ENCODE measurements at places on chromosomes 6 and 20. TPM values are rescaled to one million over a fixed set of nuclear protein-coding genes. Genes with fewer than 3 reads are reported as not detected.

GRCh38 chr6:158660333-158660754, 10.5 kb downstream of the SYTL3 start:
- DNase-seq, result peak; percentile 50
- 0 out of 2 replicates have a peak, but pooled peaks cover 3% of the 10 kb centered on the region for H3K4me1 ChIP-seq
- H3K4me3 ChIP-seq, result no peak overlapping the region
- no peak overlapping the region for H3K27ac ChIP-seq

DNA sequence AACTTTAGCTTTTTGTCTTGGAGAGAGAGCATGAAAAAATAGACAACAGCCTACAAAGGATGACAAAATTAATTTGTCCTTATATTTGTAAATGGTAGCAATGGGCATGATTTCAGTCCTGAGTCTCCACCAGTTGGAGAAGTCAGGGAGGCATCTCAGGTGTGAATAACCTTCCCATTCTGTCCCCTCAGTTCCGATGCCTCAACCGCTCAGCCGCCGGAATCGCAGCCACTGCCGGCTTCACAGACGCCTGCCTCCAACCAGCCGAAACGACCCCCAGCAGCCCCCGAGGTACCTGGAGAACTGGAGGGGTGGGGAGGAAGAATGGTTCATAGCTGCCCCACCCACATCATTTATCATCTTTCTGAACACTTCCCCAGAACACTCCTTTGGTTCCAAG, 3.6 kb downstream of the PRRC2A start:
- H3K27me3 ChIP-seq, result no peaks in the 10 kb centered on the region
- DNase-seq, result no peak
- peaks cover 25% of the 10 kb centered on the region for H3K36me3 ChIP-seq
- H3K4me3 ChIP-seq, result no peak overlapping the region

- H3K4me1 ChIP-seq, result no peaks in the 10 kb centered on the region
- no peak overlapping the region for H3K27ac ChIP-seq
- H3K36me3 ChIP-seq, result no peaks in the 10 kb centered on the region
- no peak overlapping the region for H3K4me3 ChIP-seq
- no peaks in the 10 kb centered on the region for H3K27me3 ChIP-seq
Measured at GRCh38 chr20:7499201-7499600, 441.1 kb downstream of the HAO1 start.

GRCh38 chr6:14428269-14428668, 310.7 kb downstream of the CD83 start:
- H3K4me1 ChIP-seq, result no peaks in the 10 kb centered on the region
- H3K27ac ChIP-seq, result no peak overlapping the region
- H3K27me3 ChIP-seq, result no peaks in the 10 kb centered on the region
- no peaks in the 10 kb centered on the region for H3K36me3 ChIP-seq

- DNase-seq, result no peak
- no peak overlapping the region for H3K4me3 ChIP-seq
- H3K4me1 ChIP-seq, result peaks cover 24% of the 10 kb centered on the region
- no peaks in the 10 kb centered on the region for H3K36me3 ChIP-seq
- no peaks in the 10 kb centered on the region for H3K27me3 ChIP-seq
- no peak overlapping the region for H3K27ac ChIP-seq
Measured at GRCh38 chr20:11448554-11448953, 469.1 kb upstream of the BTBD3 start.

GRCh38 chr20:18678549-18679419, 90.9 kb downstream of the DTD1 start:
- no peak overlapping the region for H3K27ac ChIP-seq
- no peak for DNase-seq
- H3K36me3 ChIP-seq, result no peaks in the 10 kb centered on the region
- no peaks in the 10 kb centered on the region for H3K27me3 ChIP-seq
- no peaks in the 10 kb centered on the region for H3K4me1 ChIP-seq

DNA sequence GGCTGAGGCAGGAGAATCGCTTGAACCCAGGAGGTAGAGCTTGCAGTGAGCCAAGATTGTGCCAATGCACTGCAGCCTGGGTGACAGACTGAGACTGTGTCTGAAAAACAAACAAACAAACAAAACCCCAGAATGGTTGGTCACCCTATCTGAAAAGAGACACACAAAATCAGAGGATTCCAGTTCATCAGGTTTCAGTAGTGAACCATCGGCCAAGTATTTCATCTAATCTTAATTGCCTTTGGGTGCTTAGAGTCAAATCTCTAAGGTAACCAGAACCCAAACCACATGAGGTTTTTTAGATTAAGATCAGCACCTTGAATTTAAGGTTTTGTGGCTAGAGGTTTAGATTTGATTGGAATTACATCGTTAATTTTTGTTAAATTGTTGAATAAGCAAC, 8.3 kb upstream of the ZBTB2 start:
- no peak for DNase-seq
- no peak overlapping the region for H3K4me3 ChIP-seq
- H3K27me3 ChIP-seq, result no peaks in the 10 kb centered on the region
- peaks cover 16% of the 10 kb centered on the region for H3K4me1 ChIP-seq
- no peaks in the 10 kb centered on the region for H3K36me3 ChIP-seq

DNA sequence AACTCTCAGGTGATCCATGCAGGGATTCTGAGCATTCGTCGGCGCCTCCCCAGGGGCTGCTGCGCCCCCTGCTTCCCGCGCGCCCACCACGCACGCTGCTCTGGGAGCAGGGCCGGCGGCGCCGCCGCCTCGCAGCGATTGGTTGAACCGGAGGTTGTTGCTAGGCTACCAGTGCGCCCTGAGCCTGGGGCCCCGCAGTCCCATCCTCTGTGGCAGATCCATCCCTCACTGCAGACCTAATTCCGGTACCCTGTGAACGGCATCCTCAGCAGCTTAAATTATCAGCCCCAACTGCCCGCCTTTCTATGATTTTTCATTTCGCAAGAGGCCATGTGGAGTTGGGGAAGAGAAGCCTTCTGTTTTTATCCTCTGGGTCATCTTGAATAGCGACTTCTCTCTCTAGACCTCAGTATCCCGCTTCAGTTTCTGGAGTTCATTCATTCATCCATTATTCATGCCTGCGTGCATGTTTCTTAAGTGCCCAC, 15.4 kb downstream of the PNPLA1 start:
- H3K36me3 ChIP-seq, result no peaks in the 10 kb centered on the region
- DNase-seq, result no peak
- no peak overlapping the region for H3K27ac ChIP-seq
- no peaks in the 10 kb centered on the region for H3K27me3 ChIP-seq

GRCh38 chr6:113347436-113347835, 509.7 kb upstream of the MARCKS start:
- H3K4me3 ChIP-seq, result no peak overlapping the region
- H3K4me1 ChIP-seq, result peaks cover 23% of the 10 kb centered on the region
- no peak for DNase-seq
- no peaks in the 10 kb centered on the region for H3K36me3 ChIP-seq

DNA sequence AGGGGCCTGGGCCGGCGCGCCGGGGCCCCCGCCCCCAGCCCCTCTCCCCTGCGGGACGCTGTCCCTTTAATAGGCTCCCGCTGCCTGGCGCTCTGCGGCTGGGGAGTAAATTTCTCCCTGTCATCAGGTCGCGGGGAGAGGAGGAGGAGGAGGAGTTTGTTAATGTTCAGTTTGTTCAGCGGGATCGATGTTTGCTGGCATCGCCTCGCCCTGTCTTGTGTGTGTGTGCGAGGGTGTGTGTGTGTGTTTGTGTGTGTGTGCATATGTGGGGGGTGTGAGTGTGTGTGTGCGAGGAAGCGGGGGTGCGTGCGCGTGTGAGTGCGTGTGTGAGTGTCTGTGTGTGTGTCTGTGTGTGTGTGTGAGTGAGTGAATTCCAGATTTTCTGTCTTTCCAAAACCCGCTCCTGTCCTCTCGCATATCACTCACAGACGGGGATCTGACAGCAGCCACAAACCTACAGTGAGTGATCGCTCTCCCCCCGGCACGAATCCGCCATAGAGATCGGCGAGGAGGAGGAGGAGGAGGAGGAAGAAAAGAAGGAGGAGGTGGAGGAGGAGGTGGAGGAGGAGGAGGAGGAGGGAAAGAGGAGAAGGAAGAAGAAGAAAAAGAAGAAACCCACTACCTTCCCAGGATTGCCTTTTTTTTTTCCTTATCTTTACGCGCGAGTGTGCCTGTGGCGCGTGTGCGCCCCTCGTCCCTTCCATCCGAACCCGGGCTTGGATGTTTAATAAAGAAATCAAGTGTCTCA, at the start of gene TSHZ2:
TSS of gene TSHZ2 (plus strand) at position 169 of the 748 bp plus-strand sequence. CDS start 936 bp downstream, outside the sequence.
- 0 out of 2 replicates have a peak, but pooled peaks cover 1% of the 10 kb centered on the region for H3K27me3 ChIP-seq
- DNase-seq, result no peak
- peak within 1 kb of the TSS; percentile 6 for H3K4me3 ChIP-seq
- peak within 1 kb of the TSS; percentile 0 for H3K27ac ChIP-seq
- peaks cover 5% of the 10 kb centered on the region for H3K4me1 ChIP-seq
- no peaks in the 10 kb centered on the region for H3K36me3 ChIP-seq

GRCh38 chr6:144544266-144544830, 259.2 kb downstream of the UTRN start:
- H3K4me3 ChIP-seq, result no peak overlapping the region
- DNase-seq, result no peak
- no peaks in the 10 kb centered on the region for H3K4me1 ChIP-seq
- H3K36me3 ChIP-seq, result no peaks in the 10 kb centered on the region

- H3K27me3 ChIP-seq, result no peaks in the 10 kb centered on the region
- DNase-seq, result no peak
- no peaks in the 10 kb centered on the region for H3K36me3 ChIP-seq
- no peak overlapping the region for H3K27ac ChIP-seq
Measured at GRCh38 chr20:8853805-8854338, 215.0 kb upstream of the PLCB4 start.

DNA sequence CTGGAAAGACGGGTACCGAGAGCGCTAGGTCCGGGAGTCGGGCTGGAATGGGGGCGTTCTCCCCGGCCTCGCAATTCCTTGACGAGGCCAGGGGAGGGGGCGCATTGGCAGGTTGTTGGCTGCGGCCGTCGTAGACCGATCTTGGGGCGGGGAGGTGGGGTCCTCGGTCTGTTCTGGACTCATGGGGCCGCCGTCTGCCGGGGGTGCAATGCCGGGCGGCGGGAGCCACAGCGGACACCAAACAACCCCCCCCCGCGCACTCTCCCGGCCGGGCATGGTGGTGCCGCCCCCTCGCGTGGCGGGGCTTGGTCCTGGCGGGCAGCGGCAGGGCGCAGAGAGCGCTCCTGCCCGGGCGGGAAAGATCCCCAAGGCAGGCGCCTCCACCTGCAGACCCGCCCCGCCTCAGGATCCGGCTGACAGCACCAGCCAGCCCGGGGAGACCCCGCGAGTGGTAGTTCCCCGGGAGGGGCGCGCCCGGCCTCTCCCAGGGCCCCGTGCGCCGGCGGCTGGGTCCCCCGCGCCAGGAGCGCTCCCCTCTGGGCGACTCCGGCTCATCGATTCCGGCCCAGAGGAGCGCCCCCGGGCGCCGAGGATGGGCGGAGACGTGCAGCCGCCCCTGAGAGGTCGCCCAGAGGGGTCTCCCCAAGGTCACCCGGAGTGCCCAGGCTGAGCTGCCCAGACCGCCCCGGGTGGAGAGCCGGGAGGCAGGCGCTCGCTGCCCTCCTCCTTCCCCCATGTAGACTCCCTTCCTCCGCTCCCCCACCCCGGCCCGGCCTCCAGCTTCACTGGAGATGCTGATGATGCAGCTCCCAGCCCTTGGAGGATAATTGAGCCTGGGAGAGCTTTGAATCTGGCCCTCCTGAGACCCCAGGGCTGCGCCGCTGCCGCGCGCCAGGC, 709 bp downstream of the PPP1R16B start:
- no peaks in the 10 kb centered on the region for H3K36me3 ChIP-seq
- H3K4me1 ChIP-seq, result no peaks in the 10 kb centered on the region
- H3K4me3 ChIP-seq, result no peak overlapping the region

DNA sequence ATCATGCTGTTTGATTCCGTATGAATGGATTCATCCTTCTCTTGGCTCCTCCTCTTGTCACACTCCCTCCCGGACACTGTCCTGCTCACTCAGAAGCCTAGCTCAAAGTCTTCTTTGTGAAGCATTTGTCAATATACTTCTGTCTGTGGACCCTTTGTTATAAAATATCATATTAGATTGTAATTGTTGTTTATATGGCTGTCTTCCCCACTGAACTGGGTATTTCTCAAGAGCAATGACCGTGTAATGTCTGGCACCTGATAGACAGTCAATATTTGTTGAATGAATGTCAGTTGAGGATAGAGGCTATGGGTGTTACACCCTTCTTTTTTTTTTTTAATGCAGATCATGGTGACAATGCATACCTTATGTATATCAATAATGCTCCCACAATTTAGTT, 335.3 kb downstream of the SOX4 start:
- H3K36me3 ChIP-seq, result no peaks in the 10 kb centered on the region
- no peaks in the 10 kb centered on the region for H3K27me3 ChIP-seq
- H3K4me1 ChIP-seq, result no peaks in the 10 kb centered on the region
- no peak overlapping the region for H3K4me3 ChIP-seq
- DNase-seq, result no peak
- no peak overlapping the region for H3K27ac ChIP-seq

- peaks cover 36% of the 10 kb centered on the region for H3K4me1 ChIP-seq
- peak overlapping the region; percentile 74 for H3K27ac ChIP-seq
- no peaks in the 10 kb centered on the region for H3K27me3 ChIP-seq
- no peaks in the 10 kb centered on the region for H3K36me3 ChIP-seq
- H3K4me3 ChIP-seq, result no peak overlapping the region
Measured at GRCh38 chr20:25233016-25233772, 14.7 kb upstream of the PYGB start.

- no peaks in the 10 kb centered on the region for H3K27me3 ChIP-seq
- H3K4me3 ChIP-seq, result no peak overlapping the region
- H3K36me3 ChIP-seq, result no peaks in the 10 kb centered on the region
- H3K27ac ChIP-seq, result no peak overlapping the region
- no peak for DNase-seq
Measured at GRCh38 chr6:29566856-29567255, 7.3 kb upstream of the UBD start.

DNA sequence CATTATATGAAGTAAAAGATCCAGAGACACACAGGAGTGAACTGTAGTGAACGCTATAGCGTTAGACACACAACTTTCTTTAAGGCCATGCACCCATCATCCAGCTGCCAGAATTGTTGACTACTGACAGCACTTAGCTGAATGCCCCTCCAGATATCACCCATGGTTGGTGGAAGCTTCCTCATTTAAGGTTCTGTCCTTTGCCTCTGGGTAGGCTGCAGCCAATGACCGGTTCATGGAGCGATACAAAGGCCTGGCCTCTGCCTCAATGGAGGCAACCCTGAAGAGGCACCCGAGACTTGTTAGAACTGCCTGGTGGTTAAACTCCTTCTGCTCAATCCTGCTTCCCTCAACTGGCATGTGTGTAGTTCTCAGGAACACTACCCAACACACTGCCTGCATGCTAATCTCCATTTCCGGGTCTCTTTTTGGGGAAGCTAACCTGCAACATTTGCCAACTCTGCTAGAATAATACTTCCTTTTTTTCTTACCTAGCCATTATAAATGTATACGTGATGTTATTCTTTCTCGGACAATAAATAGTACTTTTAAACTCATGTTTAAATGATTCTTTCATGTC, 49.8 kb upstream of the THEMIS start:
- no peaks in the 10 kb centered on the region for H3K4me1 ChIP-seq
- no peaks in the 10 kb centered on the region for H3K27me3 ChIP-seq
- no peaks in the 10 kb centered on the region for H3K36me3 ChIP-seq

FAM162B gene
- total RNA-seq, result not detected

TGM2 gene
- 138 TPM for total RNA-seq

CYP21A2 gene
- total RNA-seq, result not detected

PRDM13 gene
- total RNA-seq, result 0.44 TPM

COL10A1 gene
- total RNA-seq, result not detected

FLRT3 gene
- 107 TPM for total RNA-seq

ARMC2 gene
- 7.8 TPM for total RNA-seq
